CD8-positive, alpha-beta T cell (primary cell): ENCODE measurements at places on chromosomes 2 and 18.

DNA sequence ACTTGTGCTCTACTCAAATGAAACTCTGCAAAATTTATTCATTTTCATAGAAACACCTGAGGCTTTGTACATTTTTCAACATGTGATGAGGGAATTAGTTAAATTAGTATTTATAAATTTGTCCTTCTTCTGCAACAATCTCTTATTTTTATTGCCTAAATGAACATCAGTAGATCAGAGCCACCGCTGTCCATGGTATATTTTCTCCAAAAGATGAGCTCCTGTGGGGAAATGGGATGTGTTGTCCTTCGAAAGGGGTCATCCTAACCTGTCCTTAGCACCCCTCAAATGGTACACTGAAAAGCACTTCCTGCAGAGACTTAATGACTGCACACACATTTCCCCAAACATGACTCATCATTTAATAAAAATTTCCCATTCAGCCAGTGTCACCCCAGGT, 714.6 kb downstream of the MBD2 start:
- DNase-seq: no peak

DNA sequence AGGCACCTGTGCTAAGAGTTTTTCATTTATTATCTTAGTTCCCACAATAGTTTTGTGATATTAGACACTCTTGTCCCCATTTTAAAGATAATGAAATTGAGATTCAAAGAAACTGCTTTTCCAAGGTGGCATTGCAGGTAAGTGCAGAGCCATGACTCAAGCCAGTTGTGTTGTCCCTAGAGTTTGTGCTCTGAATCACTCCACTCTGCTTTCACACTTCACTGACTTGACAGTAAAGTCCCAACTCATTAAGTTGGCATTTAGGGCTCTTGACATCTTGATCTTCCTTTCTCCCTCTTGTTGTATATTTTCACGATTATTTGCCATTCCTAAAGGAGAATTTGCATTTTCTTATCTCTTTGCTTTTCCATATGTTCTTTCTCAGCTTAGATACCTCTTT, 114.3 kb downstream of the DIS3L2 start:
- no peak for DNase-seq

GRCh38 chr2:38539086-38539485, 63.6 kb downstream of the HNRNPLL start:
- DNase-seq: no peak

DNA sequence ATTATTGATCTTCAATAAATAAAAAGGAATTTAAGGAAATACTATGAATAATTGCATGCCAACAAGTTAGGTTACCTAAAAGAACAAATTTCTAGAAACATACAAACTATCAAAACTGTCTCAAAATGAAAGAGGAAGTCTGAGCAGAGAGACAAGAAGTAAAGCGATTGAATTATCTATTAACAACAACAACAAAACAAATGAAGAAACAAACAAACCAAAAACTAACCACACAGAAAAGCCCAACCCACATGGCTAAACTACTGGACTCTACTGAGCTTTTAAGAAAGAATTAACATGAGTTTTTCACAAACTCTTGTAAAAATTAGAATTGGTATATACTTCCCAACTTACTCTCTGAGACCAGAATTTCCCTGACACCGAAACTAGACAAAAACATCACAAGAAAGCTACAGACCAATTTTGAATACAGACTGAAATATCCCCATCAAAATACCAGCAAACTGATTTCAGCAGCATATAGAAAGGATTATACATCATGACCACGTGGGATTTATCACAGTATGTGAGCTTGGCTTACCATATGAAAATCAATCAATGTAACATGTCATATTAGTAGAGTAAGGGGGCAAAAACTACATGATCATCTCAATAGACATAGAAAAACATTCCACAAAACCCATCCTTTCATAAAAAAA, 16.6 kb upstream of the GALNT1 start:
- no peak for DNase-seq

GRCh38 chr18:9612215-9612830, 2.0 kb downstream of the PPP4R1 start:
- DNase-seq: peak; percentile 55

- DNase-seq: peak; percentile 45
Observed at GRCh38 chr2:234422273-234422732, 74.6 kb downstream of the ARL4C start.

DNA sequence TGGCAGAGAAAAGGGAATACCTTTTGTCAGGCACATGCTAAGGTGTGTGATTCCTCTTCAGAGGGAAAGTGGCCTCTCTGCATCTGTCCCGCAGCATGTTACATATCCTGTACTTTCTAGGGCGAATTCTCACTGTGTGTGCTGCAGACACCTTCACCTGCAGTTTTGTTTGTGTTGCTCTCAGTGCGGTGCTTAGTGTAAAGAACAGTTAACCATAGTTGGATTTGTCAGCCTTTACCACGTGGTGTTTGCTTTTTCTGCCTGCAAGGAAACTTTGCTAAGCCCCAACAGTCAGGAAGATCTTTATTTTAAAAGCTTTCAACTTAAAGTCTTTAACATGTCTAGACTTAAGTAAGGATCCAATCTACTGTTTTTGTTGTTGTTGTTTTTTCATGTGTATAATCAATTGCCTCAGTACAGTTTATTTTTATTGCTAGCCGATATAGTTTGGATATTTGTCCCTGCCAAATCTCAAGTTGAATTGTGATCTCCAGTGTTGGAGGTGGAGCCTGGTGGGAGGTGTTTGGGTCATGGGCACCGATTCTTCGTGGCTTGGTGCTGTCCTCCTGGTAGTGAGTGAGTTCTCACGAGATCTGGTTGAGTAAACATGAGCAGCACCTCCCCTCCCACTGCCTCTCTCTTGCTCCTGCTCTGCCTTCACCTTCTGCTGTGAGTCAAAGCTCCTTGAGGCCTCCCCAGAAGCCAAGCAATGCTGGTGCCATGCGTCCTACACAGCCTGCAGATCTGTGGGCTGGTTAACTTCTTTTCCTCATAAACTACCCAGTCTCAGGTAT, 90.6 kb downstream of the SNTG2 start:
- no peak for DNase-seq

DNA sequence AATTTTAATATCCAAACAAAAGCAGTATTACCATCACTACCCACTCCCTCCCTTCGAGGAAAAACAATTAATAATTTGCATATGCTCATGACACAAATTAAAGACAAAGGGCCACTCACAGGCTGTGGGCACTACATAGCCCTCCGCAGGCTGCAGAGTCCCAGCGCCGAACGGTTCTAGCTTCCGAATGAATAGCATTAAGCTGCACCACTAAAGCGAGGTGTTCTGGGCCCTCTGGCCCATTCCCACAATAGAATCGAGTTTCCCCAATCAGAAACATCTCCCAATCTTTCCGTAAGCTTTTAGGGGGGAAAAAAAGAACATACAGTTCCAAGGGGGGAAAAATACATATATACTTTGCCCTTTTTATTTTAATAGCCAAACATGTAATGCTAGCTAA, 14.5 kb upstream of the SIX3 start:
- DNase-seq: no peak

DNA sequence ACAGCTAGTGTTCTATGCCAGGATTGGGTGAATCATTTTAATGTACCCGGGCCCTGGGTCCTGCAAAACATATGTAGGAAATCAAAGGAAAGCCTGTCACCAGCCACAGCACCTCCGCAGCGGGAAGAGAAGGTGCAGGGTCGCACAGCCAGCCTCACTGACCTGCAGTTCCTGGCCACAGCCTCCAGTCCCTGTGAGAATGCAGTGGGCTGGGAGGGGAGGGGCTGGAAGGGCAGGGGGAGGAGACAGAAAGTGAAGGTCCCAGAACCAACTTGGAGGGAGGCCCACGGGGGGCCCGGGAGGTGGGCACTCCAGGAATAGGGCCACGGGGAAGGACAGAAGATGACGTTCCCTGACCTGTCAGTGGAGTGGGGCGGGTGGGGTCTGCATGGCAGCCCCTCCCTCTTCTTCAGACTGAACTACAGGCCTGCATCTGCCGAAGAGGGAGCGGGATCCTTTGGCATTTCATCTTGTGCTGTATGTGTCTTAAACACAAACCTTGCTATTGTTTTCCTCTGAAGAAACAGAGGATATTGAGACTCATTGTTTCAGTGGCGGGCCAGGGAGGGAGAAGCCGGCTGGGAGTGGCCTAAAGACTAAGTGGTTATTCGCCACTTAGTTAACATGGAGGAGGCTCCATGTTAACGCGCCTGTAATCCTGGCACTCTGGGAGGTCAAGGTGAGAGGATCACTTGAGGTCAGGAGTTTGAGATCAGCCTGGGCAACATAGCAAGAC, 7.5 kb downstream of the MAL start:
- DNase-seq: no peak

GRCh38 chr18:35616664-35617423, 35.3 kb downstream of the GALNT1 start:
- peak; percentile 62 for DNase-seq

DNA sequence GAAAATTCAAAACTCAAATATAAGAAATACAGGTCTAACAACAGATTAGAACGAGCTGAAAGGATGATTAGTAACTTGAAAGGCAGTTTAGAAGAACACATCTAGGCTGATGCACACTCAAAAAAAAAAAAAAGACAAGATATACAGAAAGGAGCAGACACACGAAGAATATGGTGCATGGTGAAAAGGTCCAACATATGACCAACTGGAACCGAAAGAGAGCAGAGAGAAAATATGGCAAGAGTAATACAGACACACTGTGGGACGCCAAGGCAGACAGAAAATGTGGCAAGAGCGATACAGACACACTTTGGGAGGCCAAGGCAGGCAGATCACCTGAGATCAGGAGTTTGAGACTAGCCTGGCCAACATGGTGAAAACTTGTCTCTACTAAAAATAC, 39.8 kb downstream of the NDUFA10 start:
- no peak for DNase-seq

DNA sequence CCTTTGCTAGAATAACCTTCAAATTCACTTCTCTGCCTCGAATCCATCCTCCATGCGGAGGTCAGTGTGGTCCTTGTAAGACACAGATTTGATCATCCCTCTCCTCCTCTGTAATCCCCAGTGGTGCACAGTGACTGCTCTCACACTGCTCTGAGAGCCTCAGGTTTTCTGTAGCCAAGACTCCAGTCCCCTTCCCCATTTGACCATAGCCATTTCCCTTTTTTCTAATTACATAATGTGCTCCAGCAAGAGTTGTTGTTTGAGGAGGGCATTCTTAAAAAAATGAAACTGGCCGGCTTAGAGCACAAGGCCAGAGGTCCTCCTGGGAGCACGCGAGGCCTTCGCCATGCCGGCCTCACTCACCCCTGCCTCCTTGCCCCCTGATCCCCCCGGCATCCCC, 34.7 kb upstream of the LPIN1 start:
- DNase-seq: no peak

DNA sequence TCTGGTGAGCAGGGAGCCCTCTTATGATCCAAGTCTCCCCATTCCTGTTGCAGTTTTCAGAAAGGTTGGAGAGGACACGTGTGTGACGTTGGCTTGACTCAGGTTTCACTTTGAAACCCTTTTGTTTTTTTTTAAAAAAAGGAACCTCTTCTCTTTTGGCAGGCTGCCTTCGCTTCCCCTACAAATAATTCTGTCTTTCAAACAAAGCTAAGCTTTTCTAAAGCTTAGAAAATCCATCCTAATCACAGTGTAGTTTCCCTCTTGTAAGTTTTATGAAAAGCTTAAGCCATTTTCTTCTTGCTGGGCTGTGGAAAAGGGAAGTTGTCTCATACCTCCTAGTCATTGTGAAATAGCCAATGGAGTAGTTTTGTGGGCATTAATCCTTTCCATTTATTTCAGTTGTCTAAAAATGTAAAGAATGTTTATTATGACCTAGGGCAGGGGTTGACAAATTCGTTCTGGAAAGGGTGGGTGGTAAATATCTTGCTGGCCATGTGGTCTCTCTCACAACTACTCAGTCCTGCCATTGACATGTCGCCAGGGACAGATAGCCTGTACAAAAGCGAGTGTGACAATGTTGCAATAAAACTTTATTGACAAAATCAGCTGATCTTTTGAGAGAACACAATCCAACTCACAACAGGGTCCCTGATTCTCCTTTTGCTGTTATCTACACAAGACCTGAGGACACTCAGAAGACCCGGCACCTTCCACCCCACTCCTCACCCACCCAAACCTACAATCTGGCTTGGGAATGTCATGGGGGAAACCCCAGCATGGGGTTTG, 878.8 kb downstream of the RNF144A start:
- DNase-seq: no peak

DNA sequence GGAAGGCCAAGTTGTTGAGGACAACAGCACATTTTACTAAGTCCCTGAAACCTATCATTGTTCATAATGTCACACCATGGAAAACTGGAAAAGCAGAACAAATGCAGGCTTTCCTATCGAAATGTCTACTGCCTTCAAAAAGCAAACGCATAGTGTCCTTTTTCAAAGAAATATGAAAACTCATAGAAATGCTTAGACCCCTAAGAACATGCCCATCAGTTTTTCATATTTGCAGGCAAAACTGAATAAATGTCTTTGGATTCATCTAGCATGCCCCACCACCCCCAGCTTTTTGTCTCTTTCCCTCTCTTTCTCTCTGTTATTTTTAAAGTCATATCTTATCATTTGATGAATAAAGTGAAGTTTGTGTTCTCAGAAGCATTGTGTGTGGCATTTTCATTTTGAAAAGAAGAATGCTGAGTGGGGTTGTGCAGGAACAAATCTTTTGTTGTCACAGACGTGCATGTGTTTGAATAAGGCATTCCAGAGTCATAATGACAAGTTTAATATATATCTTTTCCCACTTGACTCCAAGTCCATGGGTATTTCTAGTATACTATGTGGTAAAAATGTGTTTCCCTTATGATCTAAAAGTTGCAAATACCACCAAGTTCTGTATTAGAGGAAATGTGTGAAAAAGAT, 2180.0 kb upstream of the PIK3C3 start:
- no peak for DNase-seq

DNA sequence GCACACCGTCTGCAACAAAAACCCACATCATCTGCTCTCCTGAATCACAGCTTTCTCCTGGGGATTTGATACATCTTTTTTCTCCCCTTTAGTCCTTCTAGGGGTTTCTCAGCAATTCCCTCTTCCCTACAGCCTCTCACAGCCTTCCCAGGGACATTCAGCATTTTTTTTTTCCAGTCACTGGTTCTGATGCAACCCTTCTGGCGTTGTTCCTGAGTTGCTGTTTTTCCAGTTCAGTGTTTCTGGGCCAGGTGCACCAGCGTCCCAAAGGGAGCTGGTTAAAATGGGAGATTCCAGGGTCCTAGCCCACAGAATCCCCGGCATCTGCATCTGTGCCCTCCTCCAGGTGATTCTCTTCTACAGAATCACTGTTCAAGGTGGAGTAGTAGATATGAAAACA, 36.1 kb downstream of the ADCY3 start:
- DNase-seq: no peak

- DNase-seq: peak; percentile 76
Observed at GRCh38 chr2:28624793-28625701, 126.6 kb upstream of the PPP1CB start.
